ENCODE measurements at places on chromosomes 4 and X.

DNA sequence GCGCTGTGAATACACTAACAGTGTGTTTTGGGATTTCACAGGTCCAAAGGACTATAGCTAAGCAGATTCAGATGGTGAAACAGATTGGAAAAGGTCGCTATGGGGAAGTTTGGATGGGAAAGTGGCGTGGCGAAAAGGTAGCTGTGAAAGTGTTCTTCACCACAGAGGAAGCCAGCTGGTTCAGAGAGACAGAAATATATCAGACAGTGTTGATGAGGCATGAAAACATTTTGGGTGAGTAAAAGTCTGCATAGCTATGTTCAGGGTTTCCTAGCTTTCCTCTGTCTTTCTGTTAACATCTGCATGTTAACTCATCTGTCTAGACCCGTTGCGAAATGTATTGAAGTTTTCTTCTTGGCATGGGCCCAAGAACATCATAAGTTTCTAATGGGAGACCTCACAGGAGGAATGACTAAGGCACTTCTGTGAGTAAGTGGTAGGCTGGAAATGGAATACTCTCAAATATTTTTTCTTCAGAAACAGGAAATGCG lies 372.1 kb downstream of the BMPR1B start:
- no peak for DNase-seq

- DNase-seq: no peak
Measured at GRCh38 chrX:19462231-19462630, 53.1 kb downstream of the MAP3K15 start.

- no peak for DNase-seq
Measured at GRCh38 chrX:16376056-16376455, 208.8 kb downstream of the MAGEB17 start.

DNA sequence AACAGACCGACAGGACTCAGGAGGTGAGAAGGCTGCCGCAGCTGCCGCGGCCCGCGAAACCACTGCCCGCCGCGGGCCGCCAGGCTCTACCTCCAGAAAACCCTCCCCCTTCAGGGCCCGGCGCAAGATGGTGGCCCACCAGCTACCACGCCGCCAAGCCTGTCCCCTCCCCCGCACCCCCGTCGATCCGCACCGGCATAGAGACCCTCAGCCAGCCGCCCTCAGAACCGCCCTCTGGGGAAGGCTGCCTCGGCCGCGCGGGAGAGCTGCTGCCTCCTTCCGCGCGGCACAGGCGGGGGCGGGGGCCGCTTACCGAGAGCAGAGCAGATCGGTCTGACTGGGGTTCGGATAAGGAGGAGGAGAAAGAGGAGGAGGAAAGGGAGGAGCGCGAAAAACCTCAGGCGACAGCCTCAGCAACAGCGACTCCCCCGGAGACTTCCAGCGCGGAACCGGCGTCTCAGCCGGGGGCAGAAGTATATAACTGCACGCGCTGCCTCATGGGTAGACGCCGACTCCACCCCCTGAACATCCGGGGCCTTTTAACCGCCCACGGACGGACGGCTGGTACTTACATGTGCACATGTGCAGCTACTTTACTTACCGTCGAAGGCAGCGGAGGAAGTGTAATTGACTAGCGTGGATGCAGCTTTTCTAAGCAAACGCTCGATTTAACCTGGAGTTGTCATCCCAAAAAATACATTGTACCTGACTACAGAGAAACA lies at the start of gene ZNF280C:
ZNF280C (minus strand) TSS at position 451 of the 722 bp plus-strand sequence. CDS start 8,450 bp downstream, outside the sequence.
- peak; percentile 1 for DNase-seq

GRCh38 chr4:184444953-184445309 lies 29.4 kb downstream of the IRF2 start:
- no peak for DNase-seq

DNA sequence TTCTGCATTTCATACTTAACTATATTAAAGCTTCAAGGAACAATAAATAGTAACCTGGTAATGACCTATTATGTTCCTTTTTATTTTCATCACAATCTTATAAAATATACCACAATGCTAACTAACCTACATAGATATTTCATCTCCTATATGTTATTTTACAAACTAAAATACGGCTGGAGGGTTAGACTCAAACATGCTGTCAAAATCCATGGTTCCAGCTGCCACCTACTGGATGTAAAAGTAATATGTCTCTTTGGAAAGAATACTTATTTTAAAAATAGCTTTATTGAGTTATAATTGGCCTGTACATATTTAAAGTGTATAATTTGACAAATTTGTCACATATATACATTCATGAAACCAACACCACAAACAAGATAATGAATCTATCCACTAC lies 15.0 kb downstream of the RGN start:
- no peak for DNase-seq
